CD4-positive, alpha-beta T cell (primary cell): ENCODE measurements at places on chromosomes 6 and 20.

DNA sequence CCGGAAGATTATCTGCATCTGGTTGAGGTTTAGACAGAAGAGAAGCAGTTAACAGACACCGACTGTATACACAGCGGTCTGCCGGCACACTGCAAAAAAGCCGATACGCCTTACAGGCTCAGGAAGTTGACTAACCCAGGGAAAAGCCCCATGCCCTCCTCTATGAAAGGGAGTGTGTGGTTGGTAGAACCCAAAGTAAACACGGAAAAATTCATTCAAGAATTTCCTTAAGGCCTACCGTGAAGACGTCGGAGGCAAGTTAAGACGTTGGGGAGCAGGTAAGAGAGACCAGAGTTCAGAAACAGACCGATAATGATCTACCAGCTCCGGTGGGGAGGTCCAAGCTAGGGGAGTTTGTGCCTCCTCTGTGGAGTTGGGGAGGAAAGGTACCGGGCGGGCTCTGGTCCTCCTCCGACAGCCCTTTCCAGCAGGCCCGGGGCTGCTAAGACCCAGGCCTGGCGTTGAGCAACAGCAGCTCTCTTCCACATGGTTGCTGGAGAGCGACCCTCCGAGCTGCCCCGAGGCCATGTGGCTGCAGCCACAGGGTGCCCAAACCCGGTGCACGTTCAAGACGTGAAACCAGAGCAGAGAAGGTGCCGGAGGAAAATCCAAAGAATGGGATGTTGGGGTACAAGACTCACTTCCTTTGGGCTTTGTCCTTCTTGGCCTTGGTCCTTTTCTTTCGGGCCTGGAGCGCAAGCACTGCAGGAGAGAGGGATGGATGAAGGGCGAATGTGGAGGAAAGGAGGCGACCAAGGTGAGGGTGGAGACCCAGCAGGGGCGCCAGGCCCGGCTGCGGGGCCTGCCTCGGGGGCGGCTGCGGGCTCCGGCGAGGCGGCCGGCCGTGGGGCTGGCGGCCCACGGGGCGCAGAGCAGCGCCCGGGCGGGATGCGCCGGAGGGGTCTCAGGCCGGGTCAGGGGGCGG, 809 bp downstream of the SRPK1 start:
- DNase-seq: peak; percentile 7

DNA sequence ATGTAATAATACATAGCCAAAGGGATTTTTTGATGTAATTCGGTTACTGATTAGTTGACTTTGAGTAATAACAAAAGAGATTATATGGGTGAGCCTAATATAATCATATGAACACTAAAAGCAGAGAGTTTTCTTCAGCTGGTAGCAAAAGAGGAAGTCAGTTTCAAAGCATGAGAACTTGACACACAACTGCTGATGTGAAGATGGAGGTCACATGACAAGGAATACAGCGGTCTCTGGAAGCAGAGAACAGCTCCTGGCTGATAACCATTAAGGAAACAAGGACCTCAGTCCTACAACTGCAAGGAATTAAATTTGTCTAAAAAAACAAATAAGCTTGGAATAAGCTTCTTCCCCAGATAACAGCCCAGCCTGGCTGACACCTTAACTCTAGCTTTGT, 154.5 kb upstream of the PRND start:
- no peak for DNase-seq

- DNase-seq: peak; percentile 37
Observed at GRCh38 chr20:36092398-36093024, 62.0 kb upstream of the EPB41L1 start.

DNA sequence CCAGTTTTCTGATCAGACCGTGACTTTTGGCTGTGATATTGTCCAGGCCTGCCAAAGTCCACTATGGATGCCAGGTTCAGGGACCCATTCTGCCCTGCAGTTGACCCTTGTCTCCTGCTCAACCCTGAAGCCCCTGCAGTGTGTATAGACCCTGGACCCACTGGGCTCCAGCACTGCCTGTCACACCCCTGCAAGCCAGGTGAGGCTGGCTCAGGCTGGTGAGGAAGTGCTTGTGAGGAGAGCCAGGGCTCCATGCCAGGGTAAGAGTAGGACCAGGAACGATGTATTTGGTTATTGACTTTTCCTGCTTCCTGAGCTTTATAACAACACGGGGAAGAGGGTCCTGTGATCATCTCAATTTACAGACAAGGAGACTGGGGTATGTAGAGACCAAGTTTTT, 19.1 kb upstream of the CD93 start:
- no peak for DNase-seq

GRCh38 chr6:11727998-11728961, 50.3 kb downstream of the ADTRP start:
- no peak for DNase-seq

DNA sequence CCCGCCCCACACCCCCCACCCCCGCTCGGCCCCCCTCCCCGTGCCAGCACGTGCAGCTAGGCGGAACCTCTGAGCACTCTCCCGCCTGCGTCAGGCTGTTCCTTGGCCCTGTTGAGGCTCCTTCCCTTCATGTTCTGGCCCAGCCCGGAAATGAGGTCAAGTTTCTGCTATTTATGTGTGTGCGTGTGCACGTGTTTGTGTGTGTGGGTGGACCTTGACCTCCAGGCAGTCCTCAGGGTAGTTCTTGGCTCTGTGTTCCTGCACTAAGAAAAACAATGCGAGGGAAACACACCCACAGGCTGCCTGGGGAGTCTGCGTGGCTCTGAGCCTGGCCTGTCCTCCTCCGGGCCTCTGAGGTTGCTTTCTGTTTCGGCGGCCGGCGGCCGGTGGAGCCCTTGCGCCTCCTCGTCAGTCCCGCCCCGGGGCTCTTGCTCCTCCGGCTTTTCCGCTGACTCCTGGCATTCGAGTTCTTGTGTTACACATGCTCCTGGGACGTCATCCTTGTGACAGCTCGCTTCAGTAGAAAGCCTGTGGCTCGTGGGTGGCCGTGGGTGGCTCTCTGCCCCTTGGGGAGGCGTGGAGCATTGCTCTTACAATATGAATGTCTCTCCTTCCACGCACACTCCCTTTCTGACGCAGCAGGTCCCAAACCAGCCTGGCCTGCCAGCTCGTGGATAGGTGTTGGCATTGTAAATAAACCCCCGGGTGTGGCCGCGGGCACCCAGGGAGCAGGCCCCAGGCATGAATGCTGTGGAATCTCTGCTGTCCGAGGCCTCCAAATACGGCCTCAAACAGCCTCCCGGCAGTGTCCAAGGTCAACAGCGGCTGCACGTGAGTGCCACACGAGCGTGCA, 10.0 kb downstream of the SLCO4A1 start:
- peak; percentile 82 for DNase-seq
